Neural crest cell (in vitro differentiated cells): ENCODE measurements at places on chromosomes 5 and 9. TPM values are rescaled to one million over a fixed set of nuclear protein-coding genes. Genes with fewer than 3 reads are reported as not detected.

- no peaks in the 10 kb centered on the region for H3K36me3 ChIP-seq
- DNase-seq, result no peak
- H3K27ac ChIP-seq, result no peak overlapping the region
- peaks cover 7% of the 10 kb centered on the region for H3K27me3 ChIP-seq
These were observed 88.4 kb downstream of the AK8 start for GRCh38 chr9:132789719-132790118.

GRCh38 chr5:179805070-179805528, 1.6 kb downstream of the MGAT4B start:
- H3K4me3 ChIP-seq, result peak overlapping the region; percentile 88
- peaks cover 2% of the 10 kb centered on the region for H3K36me3 ChIP-seq
- no peak overlapping the region for H3K27ac ChIP-seq
- DNase-seq, result no peak
- H3K4me1 ChIP-seq, result peaks cover 25% of the 10 kb centered on the region

DNA sequence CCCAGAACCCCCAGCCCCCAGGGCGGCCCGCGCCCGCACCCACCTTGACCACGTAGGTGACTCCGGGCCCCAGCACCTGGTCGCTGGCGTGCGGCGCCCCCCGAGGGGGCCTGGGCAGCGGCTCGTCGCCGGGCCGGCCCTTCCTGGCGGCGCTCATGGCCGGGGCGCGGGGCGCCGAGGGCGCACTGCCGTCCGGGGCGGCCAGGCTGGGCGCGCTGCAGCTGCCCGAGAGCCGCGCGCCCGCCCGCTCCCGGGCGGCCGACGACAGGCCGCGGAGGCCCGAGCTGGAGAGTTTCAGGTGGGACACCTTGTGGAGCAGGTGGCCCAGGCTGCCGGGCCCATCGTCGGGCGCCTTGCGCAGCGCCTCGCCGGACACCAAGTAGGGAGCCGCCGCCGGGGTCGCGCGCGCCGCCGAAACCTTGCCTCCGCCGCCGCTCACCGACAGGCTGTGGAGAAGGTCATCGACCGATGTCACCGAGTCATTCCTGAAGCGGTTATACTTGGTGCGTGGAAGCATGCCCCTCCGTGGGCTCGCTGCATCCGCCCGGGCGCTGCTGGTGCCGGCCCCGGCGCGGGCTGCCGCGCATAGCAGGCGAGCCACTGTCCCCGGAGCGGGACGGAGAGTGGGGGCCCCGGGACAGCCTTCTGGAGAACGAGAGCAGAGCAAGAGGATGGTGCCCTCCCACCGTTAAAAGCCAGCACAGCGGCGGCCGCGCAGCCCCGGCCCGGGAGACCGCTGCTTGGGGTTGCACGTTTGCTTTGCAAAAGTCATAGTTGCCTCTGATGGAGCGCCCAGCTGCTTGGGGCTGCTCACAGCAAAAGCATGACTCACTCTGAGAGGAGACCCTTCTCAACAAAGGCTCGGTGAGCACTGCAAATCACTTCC, at the start of gene SHC3:
SHC3 (minus strand) TSS at position 875 of the 886 bp plus-strand sequence; CDS start at position 517, 358 bp downstream.
- peak; percentile 32 for DNase-seq
- peak within 1 kb of the TSS; percentile 93 for H3K4me3 ChIP-seq
- H3K27me3 ChIP-seq, result no peaks in the 10 kb centered on the region
- no peaks in the 10 kb centered on the region for H3K36me3 ChIP-seq
- H3K27ac ChIP-seq, result peak within 1 kb of the TSS; percentile 97
- peaks cover 70% of the 10 kb centered on the region for H3K4me1 ChIP-seq

GRCh38 chr5:3595006-3595961, at the start of gene IRX1:
TSS of gene IRX1 (plus strand) at chr5:3595832. CDS start at chr5:3596106, 274 bp downstream.
- H3K36me3 ChIP-seq, result peaks cover 3% of the 10 kb centered on the region
- H3K27ac ChIP-seq, result peak within 1 kb of the TSS; percentile 76
- peak within 1 kb of the TSS; percentile 97 for H3K4me3 ChIP-seq
- peaks cover 47% of the 10 kb centered on the region for H3K4me1 ChIP-seq
- H3K27me3 ChIP-seq, result peaks cover 82% of the 10 kb centered on the region
- DNase-seq, result no peak

DNA sequence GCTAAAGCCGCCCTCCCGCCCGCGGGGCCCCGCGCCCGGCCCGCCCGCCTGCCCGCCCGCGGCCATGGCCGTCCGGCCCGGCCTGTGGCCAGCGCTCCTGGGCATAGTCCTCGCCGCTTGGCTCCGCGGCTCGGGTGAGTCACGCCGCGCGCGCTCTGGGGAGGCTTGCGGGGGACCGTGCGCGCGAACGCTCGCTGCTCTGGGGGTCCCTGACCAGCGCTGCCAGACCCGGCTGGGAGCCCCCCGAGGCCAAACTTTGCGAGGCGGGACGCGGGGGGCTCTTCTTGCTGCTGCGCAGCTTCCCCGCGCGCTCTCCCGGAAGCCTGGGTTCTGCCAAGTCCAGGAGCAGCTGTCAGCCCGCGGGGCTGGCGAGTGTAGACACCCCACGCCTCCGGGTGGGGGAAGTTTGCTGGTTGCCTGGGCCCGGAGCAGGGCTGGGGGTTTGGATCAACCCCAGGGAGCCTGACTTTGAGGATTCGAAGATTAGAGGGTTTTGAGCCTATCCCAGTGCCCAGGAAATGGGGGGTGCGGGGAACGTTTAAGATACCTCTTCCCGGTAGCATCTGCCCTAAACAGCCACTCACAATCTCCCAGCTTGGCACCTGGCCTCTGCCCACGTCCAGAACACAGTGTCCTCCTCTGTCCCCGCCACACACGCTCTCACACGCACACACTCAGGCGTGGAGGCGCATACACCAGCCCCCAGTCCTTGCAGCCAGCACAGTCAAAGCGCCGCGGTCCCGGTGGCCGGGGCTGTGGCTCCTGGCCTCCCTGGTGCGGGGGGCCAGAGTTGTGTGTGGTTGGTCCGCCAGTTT, 535 bp downstream of the UNC5A start:
- no peaks in the 10 kb centered on the region for H3K36me3 ChIP-seq
- H3K4me1 ChIP-seq, result peaks cover 14% of the 10 kb centered on the region
- DNase-seq, result no peak

DNA sequence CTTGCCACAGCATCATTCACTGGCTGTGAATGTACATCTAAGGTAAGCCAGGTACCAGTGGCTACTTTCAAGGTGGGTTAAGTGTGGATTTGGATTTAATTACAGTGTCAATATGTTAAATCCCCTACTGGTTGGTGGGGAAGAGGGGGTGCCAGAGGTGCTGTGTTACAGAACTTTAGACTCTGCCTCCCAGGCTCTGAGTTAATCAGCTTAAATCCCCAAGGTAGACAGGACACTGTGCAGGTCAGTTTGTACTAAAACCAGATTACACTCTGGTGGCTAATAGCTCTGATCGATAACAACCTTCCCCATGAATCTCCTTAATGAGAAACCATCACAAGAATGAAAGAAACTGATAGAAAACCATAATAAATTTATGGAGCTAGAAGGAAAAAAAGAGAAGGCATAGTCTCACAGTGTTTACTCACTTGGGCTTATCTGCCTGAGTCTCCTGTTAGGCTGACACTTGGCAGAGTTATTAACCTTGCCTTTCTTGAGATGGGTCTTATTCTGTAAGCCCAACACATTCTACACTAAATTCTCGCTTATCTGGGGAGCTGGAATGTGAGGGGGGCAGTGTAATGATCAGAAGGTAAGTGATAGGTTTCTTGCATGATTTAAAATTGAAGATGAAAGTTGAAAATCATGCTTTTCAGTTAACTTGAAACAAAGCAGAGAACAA, 106.8 kb downstream of the LMNB1 start:
- H3K4me1 ChIP-seq, result no peaks in the 10 kb centered on the region
- H3K27ac ChIP-seq, result no peak overlapping the region
- no peaks in the 10 kb centered on the region for H3K36me3 ChIP-seq
- no peak overlapping the region for H3K4me3 ChIP-seq
- no peak for DNase-seq
- H3K27me3 ChIP-seq, result no peaks in the 10 kb centered on the region

DNA sequence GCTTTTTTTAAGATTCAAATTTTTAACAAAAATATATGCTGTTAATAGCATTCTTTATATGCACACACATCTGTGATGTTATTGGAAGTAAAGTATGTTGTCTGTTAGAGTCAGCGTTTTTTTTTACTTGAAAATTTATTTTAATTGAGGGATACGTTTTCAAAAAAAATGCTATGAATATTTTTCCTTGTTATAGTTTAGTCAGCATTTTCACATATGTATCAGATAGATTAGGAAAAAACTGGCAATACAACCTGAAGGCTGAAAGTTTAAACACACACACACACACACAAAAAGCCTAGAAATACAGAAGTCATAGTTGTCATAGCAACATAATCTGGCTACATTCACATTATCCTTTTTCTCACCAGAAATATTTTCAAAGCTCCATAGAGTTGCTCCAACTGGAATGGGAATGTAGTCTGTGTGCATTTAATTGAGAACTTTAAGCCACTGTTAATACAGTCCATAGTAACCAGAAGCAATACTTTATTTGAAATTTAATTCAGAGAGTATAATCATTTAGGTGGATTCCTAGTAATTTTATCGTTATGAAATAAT, 116.6 kb downstream of the CDH12 start:
- H3K36me3 ChIP-seq, result no peaks in the 10 kb centered on the region
- DNase-seq, result no peak
- H3K4me1 ChIP-seq, result no peaks in the 10 kb centered on the region
- H3K4me3 ChIP-seq, result no peak overlapping the region
- no peak overlapping the region for H3K27ac ChIP-seq

GRCh38 chr5:108727236-108727650, 20.5 kb upstream of the FER start:
- H3K4me1 ChIP-seq, result peaks cover 28% of the 10 kb centered on the region
- H3K36me3 ChIP-seq, result no peaks in the 10 kb centered on the region
- DNase-seq, result peak; percentile 3
- peak overlapping the region; percentile 90 for H3K4me3 ChIP-seq

DNA sequence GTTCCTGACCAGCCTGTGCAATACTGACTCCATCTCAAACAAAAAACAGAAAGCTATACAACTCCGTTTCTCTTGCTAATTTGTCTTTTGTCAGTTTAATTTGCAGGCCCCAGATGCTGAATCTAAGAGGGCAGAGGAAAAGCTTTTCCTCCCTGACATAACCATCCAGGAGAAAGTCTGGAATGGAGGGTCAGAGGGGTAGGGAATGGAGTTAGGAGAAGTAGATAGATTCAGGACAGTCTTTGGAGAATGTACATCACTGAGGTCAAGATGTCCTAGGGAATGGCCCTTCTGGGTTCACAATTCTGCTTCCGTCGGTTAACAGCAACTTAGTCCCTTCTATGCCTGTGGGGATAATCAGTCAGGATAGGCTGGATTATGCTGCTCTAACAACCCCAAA, 6.6 kb upstream of the SQSTM1 start:
- DNase-seq, result no peak
- H3K4me1 ChIP-seq, result peaks cover 15% of the 10 kb centered on the region
- H3K27ac ChIP-seq, result no peak overlapping the region

DNA sequence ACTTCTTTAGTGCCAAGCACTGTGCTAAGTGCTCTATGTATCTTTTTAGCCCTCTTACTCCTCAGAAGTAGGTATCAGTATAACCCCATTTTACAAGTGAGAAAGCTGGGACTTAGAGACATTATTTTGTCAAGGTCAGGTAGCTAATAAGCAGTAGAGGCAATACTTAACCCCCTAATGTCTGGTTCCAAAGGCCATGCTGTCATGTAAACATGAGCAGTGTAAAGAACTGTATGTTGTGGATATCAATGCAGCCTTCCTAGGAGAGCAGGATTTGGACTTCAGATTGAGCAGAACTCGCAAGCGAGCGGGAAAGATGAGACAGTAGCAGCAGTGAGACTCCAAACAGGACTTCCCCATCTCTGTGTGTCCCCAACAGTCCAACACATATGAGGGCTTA, 3.6 kb upstream of the SHROOM1 start:
- H3K27ac ChIP-seq, result no peak overlapping the region
- H3K4me1 ChIP-seq, result peaks cover 10% of the 10 kb centered on the region
- H3K27me3 ChIP-seq, result peaks cover 30% of the 10 kb centered on the region
- no peak overlapping the region for H3K4me3 ChIP-seq
- DNase-seq, result no peak

Gene NUTM2G
- total RNA-seq, result not detected in 2 replicates

Gene PCDHA5
- 1.3 and 1.4 TPM in 2 replicates for total RNA-seq

Gene NSUN2
- 75.0 and 76.9 TPM in 2 replicates for total RNA-seq

Gene RLN1
- 0.84 TPM in 1 of 2 replicates, not detected in the other for total RNA-seq
